Mesendoderm (in vitro differentiated cells): ENCODE measurements at places on chromosomes 3 and 15.

- peak; percentile 34 for DNase-seq
These were observed 647 bp downstream of the HMG20A start for GRCh38 chr15:77421370-77421700.

GRCh38 chr3:15361494-15362214 lies 29.3 kb upstream of the SH3BP5 start:
- peak; percentile 58 for DNase-seq

- no peak for DNase-seq
These were observed 56.5 kb downstream of the KLF13 start for GRCh38 chr15:31383139-31383538.

- no peak for DNase-seq
These were observed 277.9 kb downstream of the MCTP2 start for GRCh38 chr15:94509259-94509658.

GRCh38 chr15:62495670-62496614 lies 330.9 kb upstream of the C2CD4B start:
- peak; percentile 35 for DNase-seq

GRCh38 chr15:29316422-29316821 lies 46.8 kb upstream of the NSMCE3 start:
- DNase-seq = no peak

DNA sequence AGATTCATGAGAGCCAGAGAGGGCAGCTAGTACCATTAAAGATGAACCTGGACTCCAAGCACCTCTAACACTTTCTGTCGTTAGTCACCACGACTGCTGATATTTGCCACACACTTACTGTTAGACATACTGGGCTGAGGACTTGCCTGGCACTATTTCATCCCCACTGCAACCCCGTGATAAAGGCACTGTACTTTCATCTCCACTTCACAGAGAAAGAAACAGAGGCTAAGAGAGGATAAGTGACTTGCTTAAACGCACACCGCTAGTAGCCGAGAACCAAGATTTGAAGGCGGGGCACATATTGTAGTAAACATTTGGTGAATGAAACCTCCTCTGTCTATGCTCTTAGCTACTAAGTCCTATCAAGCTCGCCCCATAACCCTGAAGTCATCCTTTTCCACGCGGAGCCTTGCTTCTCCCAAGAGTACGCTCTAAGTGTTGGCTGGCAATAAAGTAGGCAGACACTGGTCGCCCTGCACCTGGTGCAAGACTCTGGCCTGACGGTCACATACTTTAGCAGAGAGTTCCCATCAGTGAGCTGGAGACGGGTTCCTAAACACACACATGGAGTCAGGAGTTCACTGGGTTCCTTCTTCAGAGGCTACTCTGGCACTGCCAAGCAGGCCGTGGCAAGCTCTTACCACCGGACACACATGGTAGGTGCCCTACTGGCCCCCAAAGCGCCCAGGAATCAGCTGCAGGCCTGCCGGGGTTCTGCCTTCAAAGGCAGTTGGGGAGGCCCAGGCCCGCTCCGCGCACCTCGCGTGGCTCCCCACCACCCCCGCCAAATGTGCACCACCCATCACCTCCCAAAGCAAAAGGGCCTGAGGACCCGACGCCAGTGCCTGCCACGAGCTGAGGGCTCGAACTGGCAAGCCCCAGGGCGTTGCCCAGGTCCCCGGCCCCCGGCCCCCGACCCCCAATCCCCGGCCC lies 951 bp downstream of the POMGNT2 start:
- DNase-seq = no peak

DNA sequence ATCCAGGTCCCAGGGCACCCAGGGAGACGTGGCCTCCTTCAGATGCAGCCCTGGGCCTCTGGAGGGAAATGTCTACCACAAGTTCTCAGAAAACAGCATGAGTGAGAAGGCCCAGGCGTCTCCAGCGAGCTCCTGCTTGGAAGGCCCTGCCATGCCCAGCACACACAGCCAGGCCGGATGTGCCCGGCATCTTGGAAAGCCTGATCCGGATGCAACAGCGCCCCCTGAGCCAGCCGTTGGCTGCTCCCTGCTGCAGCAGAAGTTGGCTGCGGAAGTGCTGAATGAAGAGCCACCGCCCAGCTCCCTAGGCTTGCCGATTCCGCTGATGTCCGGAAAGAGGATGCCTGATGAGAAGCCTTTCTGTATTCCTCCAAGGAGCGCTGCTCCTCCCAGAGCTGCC lies 856 bp downstream of the NPAP1 start:
- DNase-seq = peak; percentile 42

DNA sequence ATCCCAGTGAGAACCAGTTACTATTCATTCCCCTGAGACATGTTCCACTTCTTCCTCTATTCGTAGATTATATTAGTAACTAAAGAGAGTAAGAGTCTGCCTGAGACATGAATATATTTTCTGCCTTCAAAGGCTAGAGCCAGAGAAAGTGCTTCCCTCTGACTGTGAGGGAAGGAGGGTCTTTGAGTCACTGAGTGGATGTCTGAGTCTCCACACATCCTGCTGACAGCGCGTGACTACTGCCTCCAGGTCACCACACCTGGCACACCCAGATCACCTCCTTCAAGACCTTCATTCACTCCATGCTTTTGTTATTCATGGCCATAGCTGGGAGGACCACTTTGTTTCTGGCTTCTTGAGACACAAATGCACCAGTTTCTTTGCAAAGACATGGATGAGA lies 135.6 kb downstream of the SOX2 start:
- no peak for DNase-seq

- no peak for DNase-seq
These were observed 53.1 kb downstream of the MESD start for GRCh38 chr15:80936288-80937078.

DNA sequence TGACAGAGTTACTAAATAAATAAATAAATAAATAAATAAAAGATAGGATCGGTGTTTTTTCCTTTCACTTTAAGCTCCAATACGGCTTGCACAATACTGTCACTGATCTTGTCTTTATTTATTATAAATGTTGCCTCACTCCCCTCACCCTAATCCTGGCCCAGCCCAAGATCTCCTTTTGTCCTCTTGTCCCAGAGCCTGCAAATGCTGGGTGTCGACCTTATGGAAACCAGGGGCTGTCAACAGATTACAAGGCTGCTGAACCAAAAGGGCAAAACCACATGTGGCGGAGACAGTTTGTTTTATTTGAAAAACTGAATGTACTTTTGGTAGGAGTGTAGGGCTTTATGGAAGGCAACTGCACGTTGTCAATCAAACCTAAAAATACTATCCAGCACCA lies 75.9 kb downstream of the RFTN1 start:
- no peak for DNase-seq

DNA sequence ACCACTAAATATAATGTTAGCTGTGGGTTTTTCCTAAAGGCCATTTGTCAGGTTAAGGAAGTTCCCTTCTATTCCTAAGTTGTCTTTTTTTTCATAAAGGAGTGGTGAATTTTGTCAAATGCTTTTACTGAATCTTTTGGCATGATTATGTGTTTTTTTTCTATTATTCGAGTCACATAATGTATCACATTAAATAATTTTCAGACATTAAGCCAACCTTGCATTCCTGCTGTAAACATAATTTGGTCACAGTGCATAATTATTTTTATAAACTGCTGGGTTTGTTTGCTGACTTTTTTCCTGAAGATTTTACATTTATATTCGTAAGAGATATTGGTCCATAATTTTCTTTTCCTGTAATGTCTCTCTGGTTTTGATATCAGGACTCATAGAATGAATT lies 101.8 kb upstream of the SPRED1 start:
- DNase-seq = no peak
